Ammon's horn (tissue), 1 donor: ENCODE measurements at places on chromosomes 11 and 22.
A peak's percentile ranks its signal among the peaks of the same experiment; 100 is the strongest.

DNA sequence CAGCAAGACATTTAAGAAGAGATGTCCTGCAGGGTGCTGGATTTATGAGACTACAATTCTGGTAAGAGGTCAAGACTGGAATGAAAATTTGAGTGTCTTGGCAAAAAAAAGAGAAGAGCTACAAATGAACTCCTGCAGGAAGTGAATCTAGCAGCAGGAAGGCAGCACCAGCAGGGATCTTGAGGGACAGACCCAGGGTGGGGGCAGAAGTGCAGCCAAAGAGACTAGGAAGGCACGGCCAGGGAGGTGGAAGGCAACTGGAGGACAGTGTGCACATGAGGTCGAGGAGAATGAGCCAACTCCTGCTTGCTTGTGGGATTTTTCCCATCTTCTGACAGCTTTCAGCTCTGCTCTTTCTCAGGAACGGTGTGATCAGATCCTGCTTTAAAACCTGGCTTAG, 263.2 kb downstream of the BUD13 start:
- DNase-seq, result no peak

DNA sequence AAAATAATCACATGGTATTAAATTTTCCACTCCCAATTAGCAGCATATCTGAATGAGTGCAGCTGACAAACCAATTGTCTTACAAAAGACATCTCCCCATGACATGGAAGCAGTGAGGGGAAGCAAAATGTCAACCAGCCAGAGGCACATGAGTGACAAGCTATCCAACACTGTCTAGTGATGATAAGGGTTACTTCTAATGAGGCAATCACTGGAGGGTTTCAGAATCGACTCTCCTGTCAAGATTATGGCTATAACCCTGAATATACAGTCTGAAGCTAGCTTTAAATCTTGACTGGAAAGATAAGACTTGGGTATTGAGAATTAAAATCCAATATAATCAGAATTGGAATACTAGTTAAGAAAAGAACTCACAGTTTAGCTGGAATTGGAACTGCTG, 50.3 kb downstream of the AMBRA1 start:
- DNase-seq, result no peak

DNA sequence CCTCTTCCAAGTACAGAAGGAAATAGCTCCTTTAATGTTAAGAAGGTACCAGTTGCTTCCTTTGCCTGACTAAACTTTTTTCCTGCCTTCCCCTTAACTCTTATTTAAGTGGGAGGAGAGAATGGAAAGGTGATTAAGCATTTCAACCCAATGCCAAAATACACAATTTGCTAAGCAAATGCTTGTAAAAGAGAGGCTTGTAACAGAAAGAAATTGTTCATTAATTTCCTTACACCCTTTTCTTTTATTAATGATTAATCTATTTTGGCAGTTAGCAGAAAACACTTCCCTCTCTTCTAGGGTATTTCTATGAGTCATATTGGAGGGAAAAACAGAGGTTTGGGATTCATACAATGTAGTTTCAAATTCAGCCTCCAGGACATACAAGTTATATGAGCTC, 427.6 kb upstream of the FAT3 start:
- no peak for DNase-seq

DNA sequence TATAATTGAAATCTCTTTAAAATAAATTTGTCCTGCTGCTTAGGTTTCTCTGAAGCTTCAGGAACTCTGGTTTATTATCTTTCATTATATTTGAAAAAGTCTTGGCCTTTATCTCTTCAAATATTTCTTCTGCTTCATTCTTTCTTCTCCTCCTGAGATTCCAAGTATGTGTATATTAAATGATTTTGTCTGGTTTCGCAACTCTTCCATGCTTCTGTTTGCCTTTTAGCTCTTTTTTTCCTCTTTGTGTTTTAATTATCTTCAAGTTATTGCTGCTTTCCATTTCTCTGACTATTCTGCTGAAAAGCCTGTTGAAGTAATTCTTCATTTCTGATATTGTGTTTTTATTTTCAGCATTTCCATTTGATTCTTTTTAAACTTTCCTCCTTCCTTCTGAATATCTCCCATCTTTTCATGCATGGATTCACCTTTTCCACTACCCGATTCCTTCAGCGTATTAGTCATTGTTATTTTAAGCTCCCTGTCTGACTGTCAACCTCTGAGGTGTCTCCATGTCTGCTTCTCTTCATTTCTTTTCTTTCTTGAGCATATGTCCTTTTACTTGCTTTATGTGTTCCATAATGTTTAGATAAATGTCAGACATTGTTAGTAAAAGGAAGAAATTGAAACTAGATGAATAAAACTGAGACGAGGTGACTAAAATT, 46.6 kb upstream of the CTSC start:
- DNase-seq, result no peak

DNA sequence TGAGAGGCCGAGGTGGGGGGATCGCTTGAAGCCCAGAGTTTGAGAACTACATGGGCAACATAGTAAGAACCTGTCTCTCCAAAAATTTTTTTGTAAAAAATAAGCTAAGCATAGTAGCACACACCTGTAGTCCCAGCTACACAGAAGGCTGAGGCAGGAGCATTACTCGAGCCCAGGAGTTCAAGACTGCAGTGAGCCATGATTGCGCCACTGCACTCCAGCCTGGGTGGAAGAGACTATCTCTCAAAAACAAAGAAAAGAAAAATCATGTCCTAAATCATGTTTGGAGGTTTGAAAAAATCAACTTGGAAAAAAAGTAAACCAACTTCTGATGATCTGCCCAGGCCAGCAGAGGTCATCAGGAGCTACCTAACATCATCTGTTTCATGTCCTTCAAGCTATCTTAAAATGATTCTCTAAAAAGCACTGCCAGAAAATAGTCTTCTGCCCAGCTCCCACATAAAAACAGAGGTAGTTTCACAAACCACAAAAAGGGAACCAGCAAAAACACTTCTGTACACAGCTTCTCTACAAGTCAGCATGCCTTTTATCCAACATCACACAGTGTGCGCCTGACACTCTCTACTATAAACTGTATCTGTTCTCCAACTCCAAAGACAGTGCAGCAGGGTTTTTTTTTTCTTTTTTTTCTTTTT, 165.0 kb downstream of the SOX6 start:
- peak; percentile 54 for DNase-seq

- DNase-seq, result no peak
These were observed 155.1 kb upstream of the BLID start for GRCh38 chr11:122271137-122271536.

- no peak for DNase-seq
These were observed 185.3 kb upstream of the C11orf87 start for GRCh38 chr11:109236696-109237095.

GRCh38 chr11:1906181-1906580, 13.3 kb upstream of the TNNT3 start:
- DNase-seq, result no peak

DNA sequence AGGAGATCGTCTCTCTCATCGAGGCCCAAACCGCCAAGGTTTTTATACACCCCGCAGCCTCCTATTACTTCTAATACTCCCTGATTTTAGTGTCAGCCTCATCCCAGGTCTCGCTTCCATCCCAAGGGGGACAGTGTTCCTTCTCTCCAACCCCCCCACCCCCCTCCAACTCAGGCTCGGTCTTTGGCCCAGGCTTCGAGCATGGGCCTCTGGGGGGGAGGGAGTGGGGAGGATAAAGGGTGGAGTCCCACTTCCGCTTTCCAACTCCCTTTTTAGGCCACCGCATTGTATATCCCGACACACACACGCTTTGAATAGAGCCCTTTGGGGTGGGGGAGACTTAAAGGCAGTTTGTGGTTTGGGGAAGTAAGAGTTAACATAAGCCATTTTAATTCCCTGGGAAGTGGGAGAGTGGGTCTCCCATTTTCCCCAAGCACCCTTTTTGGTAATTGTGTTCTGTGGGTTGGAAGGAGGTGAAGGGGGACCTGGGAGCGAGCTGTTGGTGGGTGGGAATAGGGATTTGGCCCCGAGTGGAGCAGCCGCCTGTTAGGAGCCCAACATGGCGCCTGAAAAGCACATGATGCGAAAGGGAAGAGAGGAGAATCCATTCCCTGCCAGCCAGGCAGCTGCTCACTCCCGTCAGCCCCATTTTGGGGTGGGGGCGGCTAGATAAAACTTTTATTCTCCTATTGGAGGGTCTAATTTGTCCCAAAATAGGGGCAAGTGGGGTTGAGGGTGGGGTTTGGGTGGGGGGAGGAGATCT, 844 bp downstream of the PCF11 start:
- DNase-seq, result peak; percentile 79

- DNase-seq, result no peak
These were observed 36.3 kb upstream of the SHISAL1 start for GRCh38 chr22:44348971-44349560.

GRCh38 chr11:76209973-76210930, 4.0 kb upstream of the WNT11 start:
- peak; percentile 28 for DNase-seq

DNA sequence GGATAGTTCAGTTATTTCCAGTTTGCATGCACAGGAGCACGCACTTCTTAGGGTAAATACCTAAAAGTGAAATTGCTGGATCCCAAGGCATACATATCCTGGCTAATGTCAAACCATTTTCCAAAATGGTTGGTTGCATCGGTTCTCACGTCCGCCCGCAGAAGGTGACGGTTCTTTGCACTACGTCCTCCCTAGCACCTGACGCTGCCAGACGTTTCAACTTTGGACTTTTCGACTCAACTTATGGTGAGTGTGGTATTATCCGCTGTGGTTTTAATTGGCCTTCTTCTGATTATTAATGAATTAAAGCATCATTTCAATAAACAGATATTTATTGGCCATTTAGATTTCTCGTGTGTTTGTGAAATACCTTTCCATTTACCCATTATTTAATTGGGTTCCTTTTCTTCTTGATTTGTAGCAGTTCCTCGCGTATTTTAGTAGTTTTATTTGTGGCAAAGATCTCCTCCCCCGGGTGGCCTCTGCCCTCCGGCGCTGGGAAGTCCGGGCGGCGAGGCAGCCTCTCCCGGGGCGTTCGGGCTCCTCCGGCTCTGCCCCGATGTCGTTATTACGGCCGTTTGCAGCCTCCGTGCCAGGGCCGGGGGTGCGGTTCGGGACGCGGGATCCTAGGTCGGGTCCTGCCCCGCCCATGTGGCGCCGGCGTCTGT, at the start of gene JHY:
TSS of gene JHY (plus strand) at position 571 of the 668 bp plus-strand sequence. CDS start 3,091 bp downstream, outside the sequence.
- DNase-seq, result no peak

DNA sequence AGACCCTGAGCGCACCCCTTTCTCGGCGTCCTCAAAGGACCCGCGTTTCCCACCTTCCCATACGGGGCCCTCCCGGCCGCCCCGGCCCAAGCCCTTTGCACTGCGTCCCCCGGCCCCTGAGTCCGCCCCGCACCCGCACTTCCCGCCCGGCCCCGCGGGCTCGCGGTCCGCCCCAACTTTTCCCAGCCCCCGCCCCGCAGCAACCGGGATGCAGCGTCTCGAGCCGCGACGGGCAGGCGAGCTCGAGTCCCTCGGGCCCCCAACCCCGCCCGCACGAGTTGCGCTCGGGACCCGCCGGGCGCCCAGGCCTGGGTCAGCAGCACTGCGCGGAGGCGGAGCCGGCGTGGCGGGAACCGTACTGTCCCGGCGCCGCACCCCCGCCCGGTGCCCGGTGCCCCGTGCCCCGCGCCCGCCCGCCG, 371 bp downstream of the SMCO4 start:
- no peak for DNase-seq

DNA sequence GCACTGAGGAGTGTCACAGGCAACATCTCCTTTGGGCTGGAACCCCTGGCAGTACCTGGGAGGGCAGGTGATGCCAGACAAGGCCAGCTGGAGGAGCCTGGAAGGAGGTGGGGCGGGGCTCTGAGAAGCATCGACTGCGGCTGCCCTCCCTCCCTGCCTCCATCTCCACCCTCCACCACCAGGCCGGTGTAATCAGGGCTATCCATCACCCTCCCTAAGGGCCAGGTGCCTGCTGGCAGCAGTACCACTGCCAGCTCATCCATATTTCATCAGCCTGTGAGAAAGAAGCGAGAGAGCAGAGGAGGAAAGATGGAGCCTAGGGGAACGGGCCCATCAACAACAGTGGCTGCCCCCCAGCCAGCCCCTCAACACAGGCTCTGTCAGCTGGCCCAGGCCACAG, 51.4 kb upstream of the RASD2 start:
- DNase-seq, result no peak

DNA sequence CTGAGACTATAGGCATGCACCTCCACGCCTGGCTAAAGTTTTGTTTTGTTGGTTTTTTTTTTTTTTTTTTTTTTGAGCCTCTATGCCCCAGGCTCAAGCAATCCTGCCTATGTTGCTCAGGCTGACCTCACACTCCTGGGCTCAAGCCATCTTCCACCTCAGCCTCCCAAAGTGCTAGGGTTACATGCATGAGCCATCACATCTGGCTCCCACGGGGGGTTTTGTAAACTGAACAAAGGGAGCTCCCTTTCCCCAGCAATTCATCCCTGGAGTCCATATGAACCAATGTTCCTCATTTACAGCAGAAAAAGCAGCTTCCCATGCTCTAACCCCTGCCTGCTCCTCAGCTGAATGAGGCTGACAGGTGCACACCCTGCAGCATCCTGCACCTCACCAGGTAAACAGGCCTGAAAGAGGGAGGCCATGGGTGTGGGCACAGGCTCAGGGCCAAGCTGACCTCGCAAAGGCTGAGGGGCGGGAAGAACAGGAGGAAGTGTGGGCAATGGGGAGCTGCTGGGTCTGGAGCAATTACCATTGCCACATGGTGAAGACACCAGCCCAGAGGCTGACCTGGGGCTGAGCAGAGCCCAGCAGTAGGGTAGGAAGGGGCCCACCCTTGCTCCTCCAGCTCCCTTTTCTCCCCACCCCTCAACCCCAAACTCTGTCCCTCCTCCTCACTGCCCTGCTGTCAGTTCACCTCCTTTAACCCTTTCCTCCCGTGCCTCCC, 58.2 kb downstream of the RBX1 start:
- DNase-seq, result no peak

DNA sequence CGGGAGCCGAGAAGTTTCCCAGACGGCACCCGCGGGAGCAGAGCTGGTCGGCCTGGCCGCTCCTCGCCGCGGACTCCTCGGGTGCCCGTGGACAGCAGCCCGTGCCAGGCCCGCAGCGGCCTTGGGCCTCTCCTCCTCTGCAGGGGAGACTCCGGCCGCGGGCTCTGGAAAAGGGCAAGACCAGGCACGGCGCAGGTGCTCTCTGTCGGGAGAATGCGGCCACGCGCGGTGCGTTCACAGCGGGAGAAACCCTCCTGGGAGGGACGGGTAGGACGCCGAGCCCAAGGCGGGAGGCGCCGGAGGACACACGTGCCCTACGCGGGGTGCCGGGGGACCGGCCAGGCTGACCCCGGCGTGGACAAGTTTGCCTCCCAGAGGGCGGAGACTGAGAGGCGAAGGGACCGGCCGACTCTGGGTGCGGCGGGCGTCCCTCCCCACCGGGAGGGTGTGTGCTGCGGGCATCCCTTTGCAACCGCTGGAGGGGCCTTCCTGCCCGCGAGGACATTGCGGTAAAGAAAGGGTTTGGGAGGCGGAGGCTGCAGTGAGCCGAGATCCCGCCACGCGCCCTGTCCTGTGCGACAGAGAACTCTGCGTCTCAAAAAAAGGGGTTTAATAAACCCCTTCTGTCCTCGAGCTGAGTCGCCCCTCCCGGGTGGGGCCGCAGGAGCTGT, 2.3 kb downstream of the IFITM1 start:
- no peak for DNase-seq
